Muscle of arm (tissue), 14 donors: ENCODE measurements at places on chromosomes 5 and 9.

GRCh38 chr9:121837113-121837961 is 185.9 kb downstream of the DAB2IP start:
- no peak for DNase-seq

DNA sequence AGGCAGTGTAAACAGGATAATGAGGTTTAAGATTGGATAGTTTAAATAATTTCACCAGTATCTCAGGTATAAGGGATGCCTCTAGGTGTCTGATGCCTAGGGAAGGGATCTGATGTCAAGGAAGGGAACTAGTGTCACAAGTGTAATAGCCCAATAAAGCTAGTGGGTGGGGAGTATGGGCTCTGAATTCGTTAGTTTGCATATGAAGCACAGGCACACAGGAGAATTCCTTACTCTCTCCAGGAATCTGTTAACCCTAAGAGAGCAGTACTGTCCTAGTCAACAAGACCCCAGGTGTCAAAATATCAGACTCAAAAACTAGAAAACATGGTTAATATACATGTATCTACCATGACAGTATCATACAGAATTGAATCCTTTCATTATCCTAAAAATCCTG is 352.5 kb upstream of the CYLC2 start:
- no peak for DNase-seq

GRCh38 chr9:106893088-106893487 is 30.1 kb downstream of the ZNF462 start:
- DNase-seq: no peak

- no peak for DNase-seq
These were observed 214.4 kb downstream of the NSG2 start for GRCh38 chr5:174259696-174260420.

DNA sequence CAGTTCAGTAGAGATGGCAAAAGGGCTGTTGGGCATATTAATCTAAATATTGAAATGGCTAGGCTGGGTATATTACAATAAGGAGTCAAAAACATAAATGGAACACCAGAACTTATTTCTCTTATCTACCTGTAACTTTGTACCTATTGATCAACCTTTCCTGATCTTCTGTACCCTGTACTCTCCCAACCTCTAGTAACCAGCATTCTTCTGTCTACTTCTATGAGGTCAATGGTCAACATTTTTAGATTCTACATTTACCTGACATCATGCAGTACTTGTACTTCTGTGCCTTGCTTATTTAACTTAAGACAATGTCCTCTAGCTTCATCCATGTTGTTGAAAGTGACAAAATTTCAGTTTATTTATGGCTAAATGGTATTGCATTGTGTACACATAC is 467.3 kb downstream of the TAF11L14 start:
- no peak for DNase-seq
